Stimulated activated CD4-positive, alpha-beta T cell treated with anti-CD3 and anti-CD28 coated beads, TNF-alpha, amount 100 ng/mL, for 1 hour (primary cell): ENCODE measurements at places on chromosomes 5 and 9.

DNA sequence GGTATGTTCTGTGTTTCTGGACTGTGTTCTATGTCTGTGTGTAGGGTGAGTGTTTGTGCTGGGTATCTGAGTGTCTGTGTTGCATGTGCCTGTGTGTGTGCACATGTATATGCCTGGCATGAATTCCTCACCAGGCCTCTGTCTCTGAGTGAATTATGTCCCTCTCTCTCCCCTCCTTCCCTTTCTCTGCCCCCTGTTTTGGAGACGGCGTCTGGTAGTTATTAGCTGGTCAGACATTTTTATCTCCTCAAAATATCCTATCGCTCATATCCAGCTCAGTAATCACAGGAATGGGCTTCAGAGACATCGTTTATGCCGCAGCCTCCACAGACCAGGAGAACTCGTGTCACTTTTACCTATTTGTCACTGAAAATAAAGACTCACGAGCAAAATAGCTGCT lies 483.2 kb upstream of the BRINP1 start:
- no peak for DNase-seq

DNA sequence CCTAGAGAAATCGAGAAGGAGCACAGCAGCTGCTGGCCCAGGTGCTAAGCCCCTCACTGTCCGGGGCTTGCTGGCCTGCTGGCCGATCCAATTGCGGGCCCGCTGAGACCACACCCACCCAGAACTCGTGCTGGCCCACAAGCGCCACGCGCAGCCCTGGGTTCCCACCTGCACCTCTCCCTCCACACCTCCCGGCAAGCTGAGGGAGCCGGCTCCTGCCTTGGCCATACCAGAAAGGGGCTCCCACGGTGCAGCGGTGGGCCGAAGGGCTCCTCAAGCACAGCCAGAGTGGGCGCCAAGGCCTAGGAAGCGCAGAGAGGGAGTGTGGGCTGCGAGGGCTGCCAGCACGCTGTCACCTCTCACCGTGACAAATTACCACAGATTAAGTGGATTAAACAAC lies 6.8 kb upstream of the BNC2 start:
- DNase-seq, result no peak

DNA sequence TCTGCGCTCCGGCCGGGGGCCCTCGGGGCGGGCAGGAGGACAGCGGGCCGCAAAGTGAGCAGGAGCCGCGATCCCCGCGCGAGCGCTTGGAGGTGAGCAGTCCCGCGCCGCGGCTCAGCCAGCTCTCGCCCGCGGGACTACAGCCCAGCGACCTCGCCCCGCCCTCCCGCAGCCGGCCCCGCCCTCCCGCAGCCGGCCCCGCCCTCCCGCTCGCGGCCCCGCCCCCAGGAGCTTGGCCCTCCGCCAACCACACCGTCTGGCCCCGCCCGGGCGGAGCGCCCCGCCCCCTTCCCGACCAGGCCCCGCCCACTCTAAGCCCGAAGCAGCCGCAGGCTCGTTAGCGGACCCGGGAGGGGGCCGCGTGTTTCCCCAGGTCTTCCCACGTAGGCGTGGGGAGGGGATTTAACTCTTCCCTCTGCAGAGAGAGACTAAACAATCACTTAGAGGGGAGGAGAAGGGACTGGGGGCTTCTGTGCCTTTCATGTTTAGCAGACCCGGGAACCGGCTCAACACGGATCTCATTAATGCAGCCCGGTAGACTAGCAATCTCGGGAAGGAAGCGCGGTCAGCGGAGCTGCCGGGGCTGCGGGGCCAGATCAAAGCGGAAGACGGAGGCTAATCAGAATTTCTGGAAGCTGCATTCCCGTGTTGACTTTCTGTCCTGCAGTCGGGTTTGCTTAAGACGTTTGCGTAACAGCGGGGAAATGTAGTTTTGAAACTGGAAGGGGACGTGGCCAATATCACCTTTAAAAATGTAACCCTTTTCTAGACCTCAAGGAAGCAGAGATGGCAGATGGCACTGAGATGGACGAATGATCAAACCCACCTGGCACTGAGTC lies at the start of gene MYO10:
MYO10 (minus strand) TSS at position 139 of the 839 bp plus-strand sequence. CDS start 480 bp downstream, outside the sequence.
- DNase-seq, result peak; percentile 59

DNA sequence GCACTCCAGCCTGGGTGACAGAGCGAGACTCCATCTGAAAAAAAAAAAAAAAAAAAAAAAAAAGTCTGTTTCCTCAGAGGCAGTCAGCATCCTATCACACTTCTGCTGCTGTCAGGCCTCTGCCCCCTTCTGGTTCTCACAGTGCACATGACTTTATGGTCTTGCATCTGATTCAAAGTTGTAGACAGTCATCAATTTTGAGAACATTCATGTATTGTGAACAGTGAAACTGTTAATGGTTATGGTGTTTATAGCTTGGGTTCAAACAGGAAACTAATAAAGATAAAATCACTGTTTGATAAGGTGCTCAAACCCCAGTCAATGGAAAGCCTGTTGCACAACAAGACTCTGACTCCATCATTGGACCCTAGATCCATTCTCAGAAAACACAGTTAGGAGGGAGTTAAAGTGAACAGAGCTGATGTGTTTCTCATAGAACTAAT lies 61.4 kb downstream of the FOXD1 start:
- no peak for DNase-seq

DNA sequence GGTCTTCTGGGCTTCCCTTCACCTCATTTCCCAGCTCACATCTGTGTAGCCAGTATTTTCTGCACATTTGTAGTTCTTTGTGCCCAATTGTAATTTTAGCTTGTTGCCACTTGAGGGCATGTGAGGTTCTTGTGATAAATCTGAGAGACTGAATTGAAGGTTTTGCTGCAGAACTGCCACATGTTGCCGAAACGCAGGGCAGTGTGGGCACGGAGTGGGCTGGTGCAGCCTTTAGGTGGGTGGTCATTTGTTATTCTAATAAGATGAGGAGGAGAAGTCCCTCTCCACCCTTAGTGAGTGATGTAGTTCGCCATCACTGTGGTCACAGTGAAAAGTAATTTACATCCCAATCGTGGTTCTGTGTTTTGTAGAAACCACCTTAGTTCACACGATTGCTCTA lies 21.2 kb downstream of the OTULIN start:
- no peak for DNase-seq

GRCh38 chr9:122078557-122078956 lies 14.6 kb downstream of the TTLL11 start:
- DNase-seq, result no peak

- no peak for DNase-seq
These were observed 166.0 kb upstream of the IRX2 start for GRCh38 chr5:2917524-2917923.

GRCh38 chr9:122785269-122785668 lies 3.5 kb upstream of the OR5C1 start:
- DNase-seq, result no peak

DNA sequence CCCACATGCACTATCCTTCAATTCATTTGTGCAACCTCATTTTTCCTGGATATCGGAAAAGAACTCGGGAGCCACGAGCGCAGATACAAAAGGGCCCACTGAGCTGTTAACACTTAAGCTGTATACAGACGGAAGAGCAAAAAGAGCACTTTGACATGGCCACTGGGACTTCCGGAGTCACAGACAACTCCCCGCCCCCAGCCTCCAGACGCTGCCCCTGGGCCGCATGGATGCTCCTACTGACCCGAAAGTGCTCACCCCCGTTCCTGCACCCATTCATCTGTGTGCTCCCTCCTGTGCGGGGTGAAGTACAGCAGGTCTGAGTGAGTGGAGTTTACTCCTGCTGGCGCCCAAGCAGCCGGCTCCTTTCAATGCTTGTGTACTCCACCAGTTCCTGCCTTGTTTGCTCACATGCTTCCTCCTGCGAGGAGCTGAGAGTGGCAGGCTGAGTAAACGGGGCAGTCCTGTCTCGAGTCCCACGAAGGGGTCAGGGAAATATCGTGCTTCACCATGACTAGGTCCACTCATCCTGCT lies 901.0 kb upstream of the CTNND2 start:
- no peak for DNase-seq

GRCh38 chr5:54637654-54638053 lies 120.1 kb downstream of the SNX18 start:
- DNase-seq, result no peak

DNA sequence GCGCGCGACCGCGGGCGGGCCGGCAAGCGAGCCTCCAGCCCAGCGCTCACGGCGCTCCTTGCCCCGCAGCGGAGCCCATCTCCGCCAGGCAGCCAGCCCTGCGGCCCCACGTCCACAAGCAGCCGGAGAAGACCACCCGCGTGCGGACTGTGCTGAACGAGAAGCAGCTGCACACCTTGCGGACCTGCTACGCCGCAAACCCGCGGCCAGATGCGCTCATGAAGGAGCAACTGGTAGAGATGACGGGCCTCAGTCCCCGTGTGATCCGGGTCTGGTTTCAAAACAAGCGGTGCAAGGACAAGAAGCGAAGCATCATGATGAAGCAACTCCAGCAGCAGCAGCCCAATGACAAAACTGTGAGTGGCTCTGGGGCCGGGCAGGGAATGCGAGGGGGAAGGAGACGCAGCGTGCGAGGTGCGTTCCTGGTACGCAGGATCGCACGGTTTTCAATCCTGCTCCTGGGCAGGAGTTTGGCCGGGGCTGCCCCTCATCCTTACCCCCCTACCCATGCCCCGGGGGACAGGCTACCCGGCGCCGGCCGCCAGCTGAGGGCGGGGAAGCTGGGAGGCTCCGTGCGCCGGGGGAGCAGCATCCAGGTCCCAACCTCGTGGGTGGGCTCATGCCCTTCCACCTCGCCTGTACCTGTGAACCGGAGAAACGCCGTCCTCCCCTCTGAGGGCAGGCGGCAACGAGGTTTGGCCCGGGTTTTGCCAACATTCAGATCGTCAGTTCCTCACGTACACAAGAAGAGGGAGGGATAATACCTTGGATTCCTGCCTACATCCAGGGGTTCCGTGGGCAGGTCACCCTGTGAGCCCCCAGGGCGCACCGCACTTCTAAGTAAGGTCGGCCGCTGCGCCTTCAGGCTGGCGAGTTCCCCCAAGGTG lies 6.6 kb downstream of the ISL1 start:
- DNase-seq, result no peak

GRCh38 chr9:1668441-1668840 lies 346.7 kb upstream of the SMARCA2 start:
- DNase-seq, result no peak

DNA sequence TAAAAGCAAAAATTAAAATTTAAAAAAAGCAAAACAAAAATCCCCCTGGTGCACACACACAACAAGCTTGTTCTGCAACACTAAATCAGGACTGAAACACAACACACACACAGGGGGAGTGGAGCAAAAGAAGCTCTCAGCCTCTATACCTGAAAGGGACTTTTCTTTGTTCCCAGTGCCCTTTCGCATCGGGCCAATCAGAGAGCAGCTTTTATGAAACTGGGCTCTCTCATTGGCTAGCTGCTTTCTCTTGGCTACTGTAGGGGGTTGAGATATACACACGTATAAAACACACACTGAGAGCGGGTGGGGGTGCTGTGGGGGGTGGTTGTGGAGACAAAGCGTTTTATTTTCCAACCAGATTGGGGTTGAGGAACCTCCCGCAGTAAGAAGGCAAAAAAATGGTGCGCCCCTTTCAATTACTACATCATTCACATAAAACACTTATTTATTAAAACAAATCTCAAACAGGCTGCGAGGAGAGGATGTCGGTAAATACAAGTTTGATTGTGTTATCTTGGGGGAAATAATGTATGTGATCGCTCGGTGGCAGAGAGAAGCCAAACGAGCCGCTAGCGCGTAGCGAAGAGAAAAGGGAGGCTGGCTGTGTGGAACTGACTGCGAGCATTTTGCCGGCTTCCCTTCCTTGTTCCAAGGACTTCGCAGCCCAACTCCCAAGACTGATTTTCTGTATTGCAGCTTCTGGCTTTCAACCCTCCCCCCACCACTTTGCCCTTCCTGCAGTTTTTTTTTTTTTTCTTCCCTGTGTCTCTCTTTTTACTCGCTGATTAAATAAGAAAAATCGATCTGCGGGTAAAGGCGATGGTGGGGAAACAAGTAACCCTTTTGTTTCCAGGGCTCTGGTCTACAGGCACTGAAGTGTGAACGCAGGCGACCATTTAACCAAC lies 2.5 kb upstream of the ZNF608 start:
- no peak for DNase-seq

DNA sequence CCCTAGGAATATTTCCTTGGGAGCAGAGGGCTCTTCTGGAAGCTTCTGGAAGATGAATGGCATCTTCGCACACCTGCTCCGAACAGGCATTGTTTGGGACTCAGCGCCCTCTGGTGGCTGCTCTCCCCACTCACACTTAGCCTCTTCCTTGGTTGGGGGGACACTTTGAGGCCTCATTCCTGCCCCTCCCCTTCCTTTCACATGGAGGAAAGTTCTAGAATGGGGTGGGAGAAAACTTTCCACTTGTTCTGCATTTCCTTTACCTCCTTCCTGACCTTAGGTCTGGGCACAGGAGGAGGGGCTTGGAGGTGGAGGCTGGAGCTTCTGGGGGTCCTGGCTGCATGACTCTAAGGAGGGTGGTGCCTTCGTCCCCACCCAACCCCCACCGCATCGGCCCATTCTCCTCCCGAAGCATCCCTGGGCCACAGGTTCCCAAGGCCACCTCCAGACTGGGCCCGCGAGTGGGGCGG lies 19.3 kb upstream of the SMIM32 start:
- peak; percentile 2 for DNase-seq

GRCh38 chr5:133794771-133795415 lies 173.5 kb downstream of the C5orf15 start:
- DNase-seq, result no peak

GRCh38 chr5:65555287-65555686 lies 7.7 kb downstream of the CENPK start:
- no peak for DNase-seq

DNA sequence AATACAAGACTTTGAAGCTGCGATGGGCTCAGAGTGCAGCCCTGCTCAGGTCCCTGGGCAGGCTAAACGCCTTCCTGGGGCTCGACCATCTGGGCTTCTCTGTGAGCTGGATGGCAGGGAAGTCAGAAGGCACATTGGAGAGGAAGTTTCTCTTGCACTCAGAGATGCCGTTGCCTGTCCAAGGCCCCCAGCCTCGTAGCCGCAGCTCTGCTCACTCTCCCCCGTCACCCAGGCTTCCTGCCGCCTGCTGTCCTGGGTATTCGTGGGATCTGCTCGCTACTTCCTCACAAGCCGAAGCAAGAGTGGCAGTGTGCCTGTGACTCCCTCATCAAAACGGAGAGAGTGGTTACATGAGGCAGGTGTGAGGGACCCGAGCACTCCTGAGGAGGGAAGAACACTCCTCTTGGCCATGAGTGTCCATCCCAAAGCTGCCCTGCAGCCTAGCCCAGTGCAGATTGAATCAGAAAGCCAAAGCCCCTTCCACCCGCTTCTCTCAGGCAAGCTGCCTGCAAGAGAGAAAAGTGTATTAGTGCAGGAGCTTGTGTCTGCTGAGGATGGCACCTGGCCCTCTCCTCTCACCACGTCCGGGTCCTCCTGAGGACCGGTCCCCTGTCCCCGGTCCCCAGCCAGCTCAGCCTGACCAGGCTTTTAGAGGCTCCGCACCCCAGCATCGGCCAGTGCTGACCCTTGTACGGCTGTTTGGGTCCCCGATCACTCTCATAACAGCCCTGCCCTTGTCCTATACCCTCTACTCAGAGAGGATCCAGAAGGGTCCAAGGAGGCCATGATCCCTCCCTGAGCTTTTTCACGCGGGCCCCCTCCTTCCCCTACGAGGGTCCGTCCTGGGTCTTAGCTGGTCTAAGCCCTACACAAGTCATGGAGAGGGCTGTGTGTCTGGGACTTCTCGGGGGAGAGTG lies 7.3 kb downstream of the FCN2 start:
- no peak for DNase-seq

GRCh38 chr5:157766442-157766841 lies 22.9 kb downstream of the LSM11 start:
- no peak for DNase-seq

GRCh38 chr5:172544371-172545095 lies 90.2 kb upstream of the SH3PXD2B start:
- no peak for DNase-seq
